ENCODE measurements at places on chromosomes 3 and 15. TPM values are rescaled to one million over a fixed set of nuclear protein-coding genes. Genes with fewer than 3 reads are reported as not detected.

Gene POPDC2
- 2.4 TPM for polyA plus RNA-seq

DNA sequence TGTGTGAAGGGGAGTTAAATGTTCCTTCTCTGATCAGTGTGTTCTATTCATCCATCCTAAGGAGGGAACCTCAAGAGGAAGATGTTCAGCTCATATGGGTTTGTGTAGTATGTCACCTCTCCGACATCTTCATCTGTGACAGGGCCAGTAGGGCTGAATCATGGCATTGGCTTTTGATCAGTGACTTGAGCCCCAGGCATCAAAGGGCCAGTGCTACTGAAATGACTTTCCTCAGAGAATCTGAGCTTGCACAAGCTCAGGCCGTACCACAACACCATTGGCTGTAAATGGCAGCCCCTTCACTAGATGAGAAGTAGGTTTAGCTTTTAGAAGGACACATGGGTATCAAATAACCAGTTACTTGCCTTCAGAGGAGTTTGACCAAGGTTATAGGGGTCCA, 183.2 kb upstream of the NR2E3 start:
- DNase-seq = no peak

DNA sequence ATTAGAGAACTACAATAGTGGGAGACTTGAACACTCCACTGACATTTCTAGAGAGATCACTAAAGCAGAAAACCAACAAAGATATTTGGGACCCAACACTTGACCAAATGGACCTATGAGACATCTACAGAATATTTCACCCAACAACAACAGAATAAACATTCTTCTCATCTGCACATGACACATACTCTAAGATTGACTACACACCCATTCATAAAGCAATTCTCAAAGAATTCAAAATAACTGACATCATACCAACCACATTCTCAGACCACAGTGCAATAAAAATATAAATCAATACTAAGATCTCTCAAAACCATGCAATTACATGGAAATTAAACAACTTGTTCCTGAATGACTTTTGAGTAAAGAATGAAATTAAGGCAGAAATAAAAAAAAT, 473.7 kb downstream of the LPP start:
- DNase-seq = no peak

- no peak for DNase-seq
Measured at GRCh38 chr3:147656023-147656422, 246.9 kb downstream of the ZIC1 start.

- DNase-seq = no peak
Measured at GRCh38 chr3:42752441-42752840, 20.6 kb downstream of the CCDC13 start.

GRCh38 chr3:186471771-186472170, 72.4 kb downstream of the CRYGS start:
- no peak for DNase-seq

DNA sequence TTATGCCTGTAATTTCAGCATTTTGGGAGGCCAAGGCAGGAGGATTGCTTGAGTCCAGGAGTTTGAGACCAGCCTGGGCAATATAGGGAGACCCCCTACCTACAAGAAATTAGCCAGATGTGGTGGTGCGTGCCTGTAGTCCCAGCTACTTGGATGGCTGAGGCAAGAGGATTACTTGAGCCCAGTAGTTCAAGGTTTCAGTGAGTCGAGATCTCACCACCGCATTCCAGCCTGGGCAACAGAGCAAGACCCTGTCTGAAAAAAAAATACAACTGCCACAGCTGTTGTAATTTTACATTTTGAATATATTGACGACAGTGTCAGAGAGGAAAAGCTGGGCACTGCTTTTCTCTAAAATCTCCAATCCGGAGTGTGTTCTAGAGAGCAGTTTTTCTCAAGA, 21.2 kb downstream of the TATDN2 start:
- no peak for DNase-seq

Gene ONECUT1
- polyA plus RNA-seq = not detected

Data from CD4-positive, CD25-positive, alpha-beta regulatory T cell (primary cell).